Right renal pelvis (tissue), 4 donors: ENCODE measurements at places on chromosomes 2 and 18. TPM values are rescaled to one million over a fixed set of nuclear protein-coding genes. Genes with fewer than 3 reads are reported as not detected.

- DNase-seq, result no peak
Observed at GRCh38 chr2:186486651-186487647, 889 bp downstream of the ZC3H15 start.

- DNase-seq, result peak; percentile 81
Observed at GRCh38 chr18:59502274-59503175, 143.5 kb upstream of the LMAN1 start.

Gene FKBP1B
- 14.0 TPM for polyA plus RNA-seq

Gene FBXO41
- 1.8 TPM for polyA plus RNA-seq

Gene FZD7
- polyA plus RNA-seq, result 82.5 TPM

- DNase-seq, result no peak
Observed at GRCh38 chr2:241931084-241931975, 61.8 kb downstream of the RTP5 start.

DNA sequence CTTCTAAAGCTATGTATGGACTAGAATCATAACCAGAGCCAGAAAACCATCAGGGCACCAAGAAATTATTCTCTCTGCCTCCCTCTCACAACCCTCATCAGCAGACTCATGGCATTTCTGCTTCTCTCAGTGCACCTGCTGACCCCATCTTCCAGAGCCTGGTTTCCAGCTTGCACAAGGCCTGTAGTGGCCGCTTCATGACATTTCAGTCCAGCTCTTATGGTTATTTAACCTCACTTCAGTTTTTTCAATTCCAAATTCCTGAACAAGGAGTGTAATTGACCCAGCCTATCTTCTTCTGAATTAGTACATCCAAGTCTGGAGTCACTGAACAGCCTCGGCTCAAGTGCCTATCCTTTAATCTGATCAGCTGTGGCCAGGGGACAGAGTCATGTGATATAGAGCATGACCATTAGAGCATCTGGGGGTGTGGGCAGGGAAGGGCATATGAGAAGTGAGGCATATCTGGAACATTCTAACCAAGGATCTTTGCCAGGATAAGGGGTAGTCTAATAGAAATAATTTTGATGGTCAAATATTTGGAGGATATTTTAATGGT is 97.2 kb upstream of the TMEM17 start:
- DNase-seq, result no peak

GRCh38 chr2:224310943-224311625 is 90.8 kb downstream of the FAM124B start:
- no peak for DNase-seq

Gene GALR1
- 0.08 TPM for polyA plus RNA-seq

- DNase-seq, result no peak
Observed at GRCh38 chr2:181723731-181724130, 43.4 kb upstream of the NEUROD1 start.

DNA sequence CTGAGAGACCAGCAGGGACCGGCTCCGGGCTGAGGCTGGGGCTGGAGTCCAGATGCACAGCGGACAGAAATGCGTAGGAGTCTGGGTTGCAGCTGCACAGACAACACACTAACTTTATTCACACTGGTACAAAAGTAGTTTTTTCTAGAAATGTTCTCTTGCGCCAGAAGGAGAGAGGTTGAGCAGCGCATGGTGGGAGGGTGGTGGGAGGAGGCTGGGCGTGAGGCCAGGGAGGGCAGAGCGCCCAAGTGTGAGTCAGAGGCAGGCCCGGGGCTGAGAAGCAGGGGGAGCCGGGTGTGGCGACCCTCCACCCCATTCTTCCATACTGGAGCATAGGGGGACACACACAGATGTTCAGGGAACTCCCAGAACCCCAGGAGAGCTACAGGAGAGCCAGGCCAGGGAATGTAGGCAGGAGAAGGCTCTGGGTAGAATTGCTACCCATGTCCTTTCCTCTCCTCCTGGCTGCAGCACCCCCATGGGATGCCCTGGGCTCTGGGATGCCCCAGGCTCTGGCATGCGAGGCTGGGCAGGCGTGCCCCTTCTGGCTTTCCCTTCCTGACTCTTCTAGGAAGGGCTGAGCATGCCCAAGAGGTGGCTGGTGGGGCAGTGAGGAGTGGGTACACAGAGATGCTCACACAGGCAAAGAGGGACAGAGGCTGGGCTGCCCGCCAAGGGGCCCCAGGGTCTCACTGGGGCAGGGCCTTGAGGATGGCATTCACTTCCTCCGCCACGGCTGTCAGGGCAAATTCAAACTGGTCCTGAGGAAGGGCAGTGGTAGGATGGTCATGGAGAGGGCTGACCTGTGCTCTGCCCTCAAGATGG is 10.6 kb downstream of the DNAJB2 start:
- DNase-seq, result no peak

DNA sequence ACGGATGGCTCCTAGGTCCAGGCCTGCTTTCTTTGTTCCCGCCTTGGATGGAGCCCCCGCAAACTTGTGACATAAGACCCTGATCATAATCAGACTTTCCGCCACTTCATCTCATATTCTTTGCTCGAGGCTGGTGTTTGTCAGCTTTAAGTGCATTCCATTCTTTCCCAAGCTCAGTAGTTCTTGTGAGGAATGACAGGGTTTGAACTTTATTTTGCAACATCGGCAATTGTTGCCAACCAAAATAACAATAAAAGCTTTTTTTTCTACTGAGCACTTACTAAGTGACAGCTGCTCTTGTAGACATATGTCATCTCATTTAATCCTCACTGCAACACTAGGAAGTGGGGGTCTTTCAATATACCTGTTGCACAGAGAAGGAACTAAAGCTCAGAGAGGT is 178.8 kb upstream of the ST6GAL2 start:
- DNase-seq, result no peak

DNA sequence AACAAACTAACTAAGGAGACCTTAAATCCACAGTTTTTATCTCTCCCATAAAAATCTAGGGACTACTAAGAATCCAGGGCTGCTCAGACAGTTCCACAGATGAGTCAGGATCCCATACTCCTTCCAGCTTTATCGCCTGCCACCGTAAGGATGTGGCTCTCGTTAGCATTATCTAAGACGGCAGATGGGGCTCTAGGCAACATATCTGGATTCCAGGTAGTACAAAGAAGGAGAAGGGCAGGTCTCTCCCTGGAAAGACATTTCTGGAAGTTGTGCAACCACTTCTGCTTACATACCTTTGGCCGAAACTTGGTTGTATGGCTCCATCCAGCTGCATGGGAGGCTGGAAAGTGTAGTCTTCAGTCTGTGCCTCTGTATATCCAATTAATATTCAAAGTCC is 149.4 kb downstream of the SP3 start:
- no peak for DNase-seq

GRCh38 chr2:197088694-197089093 is 162.2 kb upstream of the PGAP1 start:
- no peak for DNase-seq

DNA sequence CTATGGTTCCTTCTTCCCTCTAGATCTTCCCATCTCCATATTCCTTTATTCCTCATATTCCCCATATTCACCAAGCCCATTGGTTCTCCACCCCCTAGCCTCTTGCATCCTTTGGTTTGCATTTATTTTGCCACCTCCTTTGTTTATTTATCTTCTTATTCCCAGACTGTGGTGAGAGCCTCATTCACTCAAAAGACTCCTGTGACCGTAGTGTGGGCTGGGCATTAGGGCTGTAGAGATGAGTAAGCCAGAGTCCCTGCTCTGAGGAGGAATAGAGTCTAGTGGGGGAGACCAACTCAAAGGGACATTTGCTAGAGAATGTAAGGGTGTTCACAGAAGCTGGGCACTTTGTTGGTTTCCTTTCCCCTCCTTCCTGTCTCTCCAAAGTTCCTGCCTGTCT is 8.3 kb downstream of the ATG16L1 start:
- DNase-seq, result no peak

GRCh38 chr2:9300829-9301453 is 94.3 kb downstream of the ASAP2 start:
- DNase-seq, result no peak

DNA sequence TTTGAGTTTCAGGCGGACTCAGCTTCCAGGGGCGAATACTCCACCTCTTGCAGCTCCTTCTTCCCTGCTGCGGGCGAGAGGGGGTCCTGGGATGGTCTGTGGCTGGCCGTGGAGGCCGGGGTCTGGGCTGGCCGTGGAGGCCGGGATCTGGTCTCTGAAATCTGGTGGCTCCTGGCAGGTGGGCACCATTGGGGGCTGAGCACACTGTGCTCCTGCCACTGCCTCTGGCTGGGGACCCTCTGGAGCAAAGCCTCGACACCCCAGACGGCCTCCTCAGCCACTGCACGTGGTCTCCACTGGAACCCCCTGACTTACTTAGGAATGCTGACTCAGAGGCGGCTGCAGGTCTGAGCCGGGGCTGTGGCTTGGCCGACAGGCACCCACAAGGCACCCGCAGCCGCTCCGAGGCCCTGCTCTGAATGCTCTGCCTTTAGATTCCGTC is 100.1 kb upstream of the ALKAL2 start:
- DNase-seq, result no peak

GRCh38 chr2:190996947-190997346 is 17.0 kb downstream of the STAT1 start:
- no peak for DNase-seq

- no peak for DNase-seq
Observed at GRCh38 chr2:202577250-202578183, 57.3 kb upstream of the FAM117B start.

Gene DTNA
- 19.5 TPM for polyA plus RNA-seq

- no peak for DNase-seq
Observed at GRCh38 chr2:149612122-149612521, 24.5 kb upstream of the MMADHC start.

- no peak for DNase-seq
Observed at GRCh38 chr2:19810637-19811036, 91.1 kb downstream of the TTC32 start.

- DNase-seq, result no peak
Observed at GRCh38 chr18:13409997-13410396, 191.4 kb downstream of the LDLRAD4 start.

DNA sequence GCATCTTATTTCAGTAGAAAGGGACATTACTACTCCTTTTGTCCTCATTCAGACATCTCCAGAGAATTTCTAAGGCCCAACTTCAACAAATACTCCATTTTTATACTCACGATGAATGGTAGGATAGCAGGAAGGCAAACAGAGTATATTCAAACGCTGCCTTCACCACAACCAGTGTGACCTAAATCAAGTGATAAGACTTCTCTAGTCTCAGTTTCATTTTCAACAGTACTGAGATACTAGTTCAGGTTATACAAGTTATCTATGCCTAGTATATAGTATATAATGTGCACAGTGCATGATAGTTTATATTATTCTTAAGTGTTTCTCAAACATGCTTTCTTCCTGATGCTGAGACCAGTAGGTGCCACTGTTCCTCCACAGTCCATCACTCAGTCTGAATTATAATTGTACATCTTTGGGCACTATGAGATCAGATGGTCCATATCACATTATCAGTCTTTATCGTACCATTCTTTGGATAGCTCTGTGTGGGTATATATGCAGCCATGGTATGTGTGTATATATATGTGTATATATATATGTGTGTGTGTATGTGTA is 66.3 kb upstream of the RPE start:
- DNase-seq, result no peak

GRCh38 chr2:42331569-42332284 is 29.3 kb downstream of the COX7A2L start:
- DNase-seq, result no peak

DNA sequence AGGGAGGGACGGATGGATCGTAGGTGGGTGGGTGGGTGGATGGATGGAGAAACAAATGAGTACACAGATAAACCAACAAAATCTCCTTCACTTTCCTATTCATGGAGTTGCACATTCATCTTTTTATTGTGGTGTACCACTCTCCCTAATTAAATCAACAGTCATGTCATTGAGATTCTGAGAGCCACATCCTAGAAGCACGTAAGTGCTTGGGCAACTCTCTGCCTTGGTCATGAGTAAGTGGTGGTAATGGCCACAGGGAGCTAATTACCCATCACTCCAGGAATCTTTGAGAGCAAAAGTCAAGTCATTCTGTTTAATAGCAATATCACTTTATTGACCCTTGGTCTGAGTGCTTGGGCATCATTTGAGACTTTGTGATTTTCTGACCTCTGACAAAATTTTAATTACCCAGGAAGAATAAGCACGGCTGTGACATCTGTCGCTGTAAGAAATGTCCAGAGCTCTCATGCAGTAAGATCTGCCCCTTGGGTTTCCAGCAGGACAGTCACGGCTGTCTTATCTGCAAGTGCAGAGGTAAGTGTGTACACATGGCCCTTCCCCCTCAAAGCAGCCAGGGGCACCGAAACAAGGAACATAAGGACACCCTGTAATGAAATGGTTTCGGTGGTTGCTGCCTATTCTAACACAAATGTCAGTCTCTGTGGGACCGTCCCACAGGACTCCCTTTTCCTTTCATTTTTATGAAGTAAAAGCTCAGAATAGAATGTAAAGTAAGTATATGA is 85.9 kb downstream of the FEZ2 start:
- no peak for DNase-seq

Gene TCF23
- polyA plus RNA-seq, result 0.79 TPM

Gene UNC80
- polyA plus RNA-seq, result 1.8 TPM

Gene GLI2
- 10.8 TPM for polyA plus RNA-seq

- no peak for DNase-seq
Observed at GRCh38 chr18:50830544-50830943, 10.7 kb upstream of the MRO start.

Gene TPO
- polyA plus RNA-seq, result 0.17 TPM

Gene GALNT14
- 48.1 TPM for polyA plus RNA-seq

Gene PCARE
- 0.46 TPM for polyA plus RNA-seq
